ENCODE measurements at places on chromosomes 4 and X. TPM values are rescaled to one million over a fixed set of nuclear protein-coding genes. Genes with fewer than 3 reads are reported as not detected.

Gene MAGT1
- 74.6 TPM for total RNA-seq

Gene KIAA1210
- total RNA-seq: not detected

Gene PNMA5
- not detected for total RNA-seq

Gene TXK
- total RNA-seq: not detected

Gene NXF3
- total RNA-seq: not detected

Gene CHIC2
- total RNA-seq: 64.1 TPM

Gene MAGEB17
- not detected for total RNA-seq

Gene SUPT20HL1
- total RNA-seq: not detected

Gene CLCN4
- total RNA-seq: 3.7 TPM

Gene MTTP
- not detected for total RNA-seq

Gene RASSF6
- not detected for total RNA-seq

Gene DSPP
- not detected for total RNA-seq

DNA sequence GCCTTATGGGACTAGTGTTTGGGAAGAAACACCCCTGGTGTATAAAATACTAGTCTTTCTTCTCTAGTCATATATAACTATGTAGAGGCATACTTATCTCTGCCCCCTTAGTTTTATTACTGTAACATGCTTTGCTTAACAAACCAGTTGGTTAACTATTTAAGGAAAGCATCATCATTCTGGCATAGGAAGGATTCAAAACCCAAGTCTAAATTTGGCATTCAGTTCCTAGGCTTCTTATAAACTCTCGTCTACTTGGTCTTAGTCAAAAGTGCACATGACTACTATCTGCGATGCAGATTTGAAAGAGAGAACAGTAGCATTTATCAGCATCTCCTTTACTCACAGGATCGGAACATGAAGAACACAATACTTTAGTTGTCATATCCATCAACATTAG, 111.3 kb downstream of the MFAP3L start:
- H3K4me3 ChIP-seq: no peak overlapping the region
- no peak overlapping the region for H3K27ac ChIP-seq
- no peaks in the 10 kb centered on the region for H3K36me3 ChIP-seq
- H3K4me1 ChIP-seq: no peaks in the 10 kb centered on the region
- DNase-seq: no peak

DNA sequence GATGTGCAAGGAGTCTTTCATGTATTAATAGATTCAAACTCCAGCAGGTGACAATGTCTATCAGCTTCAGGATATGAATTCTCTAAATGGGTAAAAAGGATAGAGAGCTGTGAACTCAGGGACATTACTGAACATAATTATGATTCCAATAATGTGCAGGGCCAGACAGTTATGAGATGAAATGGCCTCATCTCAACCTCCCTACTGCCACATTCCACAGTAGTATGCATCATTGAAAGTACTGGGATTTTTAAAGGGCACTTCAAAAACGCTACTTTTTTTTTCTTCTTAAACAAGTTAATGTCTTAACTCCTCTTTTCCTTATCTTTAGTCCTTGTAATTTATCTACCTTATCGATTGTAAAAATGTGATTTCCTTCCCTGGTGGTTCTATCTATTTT, 202.0 kb downstream of the APBB2 start:
- peak overlapping the region; percentile 12 for H3K27ac ChIP-seq
- no peaks in the 10 kb centered on the region for H3K27me3 ChIP-seq
- no peak overlapping the region for H3K4me3 ChIP-seq
- DNase-seq: no peak

GRCh38 chr4:129336457-129337227, 240.7 kb downstream of the C4orf33 start:
- H3K36me3 ChIP-seq: no peaks in the 10 kb centered on the region
- H3K27me3 ChIP-seq: peaks cover 5% of the 10 kb centered on the region
- DNase-seq: no peak
- H3K27ac ChIP-seq: peak overlapping the region; percentile 5

GRCh38 chr4:76406081-76406480, 14.9 kb downstream of the CCDC158 start:
- no peaks in the 10 kb centered on the region for H3K36me3 ChIP-seq
- no peak for DNase-seq
- no peak overlapping the region for H3K4me3 ChIP-seq
- H3K27ac ChIP-seq: no peak overlapping the region
- no peaks in the 10 kb centered on the region for H3K4me1 ChIP-seq

DNA sequence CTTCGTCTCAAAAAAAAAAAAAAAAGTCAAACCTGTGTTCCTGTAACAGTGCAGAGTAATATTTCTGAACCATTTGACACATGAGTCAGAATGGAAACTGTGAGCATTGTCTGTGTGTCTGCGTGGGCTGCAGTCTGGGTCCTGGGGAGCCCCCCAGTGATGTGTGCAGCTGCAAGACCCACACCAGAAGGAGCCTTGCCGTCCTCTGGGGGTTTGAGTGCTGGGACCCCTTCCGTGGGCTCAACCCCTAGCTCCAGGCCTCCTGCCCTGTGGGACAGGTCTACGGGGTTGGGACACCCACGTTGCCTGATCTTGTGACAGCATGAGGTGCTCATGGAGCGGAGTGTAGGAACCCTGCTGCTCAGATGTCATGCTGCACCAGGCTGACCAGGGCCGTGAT, 43.7 kb downstream of the DDX3X start:
- no peak for DNase-seq
- H3K27ac ChIP-seq: no peak overlapping the region
- H3K27me3 ChIP-seq: no peaks in the 10 kb centered on the region
- no peak overlapping the region for H3K4me3 ChIP-seq
- peaks cover 7% of the 10 kb centered on the region for H3K4me1 ChIP-seq
- H3K36me3 ChIP-seq: no peaks in the 10 kb centered on the region

DNA sequence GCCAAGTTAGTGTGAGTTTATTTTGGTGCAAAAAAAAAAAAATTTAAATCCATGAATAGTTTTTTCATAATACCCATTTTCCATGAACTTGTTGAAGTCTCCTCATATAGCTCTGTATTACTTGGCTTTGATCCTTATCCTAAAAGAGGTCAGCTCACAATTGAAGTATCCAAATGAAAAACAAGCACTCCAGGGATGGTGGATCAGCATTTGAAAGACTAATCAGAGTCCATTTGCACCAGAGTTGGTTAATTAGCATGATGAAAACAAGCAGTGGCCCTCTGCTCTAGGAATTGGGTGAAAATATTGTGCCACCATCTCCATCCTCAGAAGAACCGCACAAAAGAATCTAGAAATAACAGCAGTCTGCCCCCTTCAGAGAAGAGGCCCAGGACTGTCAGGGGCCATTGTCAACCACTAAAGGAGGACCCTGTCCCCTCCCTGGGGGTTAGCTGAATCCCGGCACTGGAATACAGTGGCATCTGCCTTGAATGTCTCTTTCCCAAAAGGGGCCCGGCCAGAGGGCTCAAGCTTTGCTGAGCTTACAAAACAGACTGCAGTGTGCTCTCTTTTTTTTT, 24.7 kb downstream of the SH3KBP1 start:
- no peaks in the 10 kb centered on the region for H3K27me3 ChIP-seq
- no peak overlapping the region for H3K27ac ChIP-seq
- peaks cover 3% of the 10 kb centered on the region for H3K36me3 ChIP-seq
- H3K4me3 ChIP-seq: no peak overlapping the region
- no peak for DNase-seq

- no peaks in the 10 kb centered on the region for H3K36me3 ChIP-seq
- peaks cover 96% of the 10 kb centered on the region for H3K27me3 ChIP-seq
- H3K4me1 ChIP-seq: peaks cover 21% of the 10 kb centered on the region
- peak overlapping the region; percentile 69 for H3K4me3 ChIP-seq
These were observed 14.7 kb upstream of the PITX2 start for GRCh38 chr4:110637408-110638088.

- H3K4me3 ChIP-seq: no peak overlapping the region
- H3K27ac ChIP-seq: no peak overlapping the region
- DNase-seq: no peak
- peaks cover 9% of the 10 kb centered on the region for H3K4me1 ChIP-seq
These were observed 881.0 kb downstream of the PCDH18 start for GRCh38 chr4:136651278-136651667.

DNA sequence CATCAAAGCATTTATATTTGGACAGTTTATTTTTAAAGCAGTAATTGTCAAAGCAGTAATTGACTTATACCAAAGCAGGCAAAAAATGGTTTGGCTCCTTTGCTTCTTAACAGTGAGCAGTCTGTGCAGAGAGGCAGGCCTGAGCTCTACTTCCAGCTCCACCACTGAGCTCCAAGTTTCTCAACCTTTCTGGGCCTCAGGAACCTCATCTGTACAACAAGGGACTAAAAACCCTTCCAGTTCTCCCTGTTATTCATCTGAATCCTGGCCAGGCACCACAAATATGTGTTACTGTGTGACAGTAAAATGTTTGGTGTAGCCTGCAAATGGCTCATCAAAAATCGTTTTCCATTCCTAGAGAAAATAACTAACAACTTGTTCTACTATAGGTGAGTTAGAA, 88.7 kb upstream of the TTC29 start:
- H3K36me3 ChIP-seq: peaks cover 3% of the 10 kb centered on the region
- H3K4me3 ChIP-seq: no peak overlapping the region
- H3K27ac ChIP-seq: no peak overlapping the region
- DNase-seq: no peak
- peaks cover 46% of the 10 kb centered on the region for H3K27me3 ChIP-seq

- peaks cover 88% of the 10 kb centered on the region for H3K4me1 ChIP-seq
- peaks cover 4% of the 10 kb centered on the region for H3K36me3 ChIP-seq
- H3K27ac ChIP-seq: peak overlapping the region; percentile 91
- no peak for DNase-seq
- no peaks in the 10 kb centered on the region for H3K27me3 ChIP-seq
These were observed 310.0 kb downstream of the ARHGAP24 start for GRCh38 chr4:85784947-85785346.

- no peaks in the 10 kb centered on the region for H3K4me1 ChIP-seq
- no peak overlapping the region for H3K4me3 ChIP-seq
- no peak for DNase-seq
- no peaks in the 10 kb centered on the region for H3K36me3 ChIP-seq
- no peak overlapping the region for H3K27ac ChIP-seq
- H3K27me3 ChIP-seq: no peaks in the 10 kb centered on the region
These were observed 175.5 kb upstream of the ADGRL3 start for GRCh38 chr4:61024610-61025009.

DNA sequence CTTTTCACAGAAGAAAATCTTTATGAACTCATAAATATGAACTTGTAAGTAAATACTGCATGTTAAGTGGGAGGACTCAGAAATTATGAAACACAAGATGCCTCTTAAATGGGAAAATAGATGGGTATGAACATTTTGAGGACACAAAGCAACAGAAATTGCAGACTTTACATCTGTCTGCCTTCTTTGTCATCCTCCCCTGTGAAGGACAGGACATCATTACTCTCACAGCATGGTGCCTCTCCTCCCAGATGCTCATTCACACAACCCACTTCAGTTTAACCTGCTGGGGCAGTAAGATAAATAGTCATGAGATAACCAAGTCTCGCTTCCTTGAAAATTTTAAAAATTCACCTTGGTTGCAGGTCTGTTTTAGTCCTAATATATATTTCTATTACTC, 144.5 kb downstream of the APBB2 start:
- DNase-seq: no peak
- peaks cover 7% of the 10 kb centered on the region for H3K36me3 ChIP-seq
- no peaks in the 10 kb centered on the region for H3K27me3 ChIP-seq
- no peak overlapping the region for H3K4me3 ChIP-seq

GRCh38 chr4:1152290-1152689, 20.1 kb downstream of the SPON2 start:
- H3K4me1 ChIP-seq: peaks cover 4% of the 10 kb centered on the region
- no peak for DNase-seq
- no peaks in the 10 kb centered on the region for H3K36me3 ChIP-seq
- H3K27ac ChIP-seq: no peak overlapping the region
- H3K4me3 ChIP-seq: no peak overlapping the region

DNA sequence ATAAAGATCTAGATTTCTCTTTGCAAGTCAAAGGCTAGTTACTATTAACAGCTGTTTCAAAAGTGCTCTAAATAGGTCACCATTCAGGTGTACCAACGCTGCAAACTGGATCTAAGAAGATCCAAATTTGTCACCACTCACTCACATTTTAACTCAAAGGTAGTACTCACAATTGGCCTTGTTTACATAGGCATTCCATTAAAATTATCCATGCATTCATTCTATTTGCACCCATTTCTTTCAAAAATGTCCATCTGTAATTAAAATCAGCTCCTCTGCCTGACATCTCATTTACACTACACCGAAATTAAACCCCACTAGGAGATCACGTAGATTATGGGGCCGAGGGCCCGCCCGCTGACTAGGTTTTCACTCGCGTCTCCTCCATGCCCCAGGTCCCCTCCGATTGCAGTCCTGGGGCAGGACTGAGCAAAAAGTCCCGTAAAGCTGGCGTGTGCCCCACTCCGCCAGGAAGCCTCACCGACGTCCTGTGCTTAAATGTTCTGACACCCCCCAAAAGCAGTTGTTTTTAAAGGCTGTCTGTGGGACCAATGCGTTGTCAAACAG, 1.3 kb upstream of the ING2 start:
- H3K4me3 ChIP-seq: peak overlapping the region; percentile 80
- H3K36me3 ChIP-seq: no peaks in the 10 kb centered on the region
- no peak for DNase-seq
- peak overlapping the region; percentile 82 for H3K27ac ChIP-seq
- H3K4me1 ChIP-seq: peaks cover 27% of the 10 kb centered on the region

DNA sequence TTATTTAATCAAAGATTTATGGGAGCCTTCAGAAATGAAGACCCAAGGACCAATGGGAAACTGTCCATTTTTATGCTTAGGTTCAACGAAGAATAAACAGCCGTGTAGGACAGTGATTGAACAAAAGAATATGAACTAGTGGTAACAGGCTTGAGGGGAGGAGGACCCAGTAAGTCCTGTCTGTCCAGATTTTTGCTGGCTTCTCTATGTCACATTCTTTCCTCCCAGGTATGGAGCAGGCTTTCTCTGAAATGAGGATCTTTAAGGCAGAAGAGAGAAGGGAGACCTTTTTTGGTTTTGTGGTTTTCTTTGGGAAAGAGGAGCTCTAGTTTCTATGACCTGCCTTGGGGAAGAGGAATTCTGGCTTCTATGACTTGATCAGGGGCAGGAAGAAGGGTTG, 74.1 kb downstream of the BANK1 start:
- no peaks in the 10 kb centered on the region for H3K27me3 ChIP-seq
- peaks cover 10% of the 10 kb centered on the region for H3K4me1 ChIP-seq
- no peaks in the 10 kb centered on the region for H3K36me3 ChIP-seq
- no peak overlapping the region for H3K4me3 ChIP-seq
- DNase-seq: no peak

DNA sequence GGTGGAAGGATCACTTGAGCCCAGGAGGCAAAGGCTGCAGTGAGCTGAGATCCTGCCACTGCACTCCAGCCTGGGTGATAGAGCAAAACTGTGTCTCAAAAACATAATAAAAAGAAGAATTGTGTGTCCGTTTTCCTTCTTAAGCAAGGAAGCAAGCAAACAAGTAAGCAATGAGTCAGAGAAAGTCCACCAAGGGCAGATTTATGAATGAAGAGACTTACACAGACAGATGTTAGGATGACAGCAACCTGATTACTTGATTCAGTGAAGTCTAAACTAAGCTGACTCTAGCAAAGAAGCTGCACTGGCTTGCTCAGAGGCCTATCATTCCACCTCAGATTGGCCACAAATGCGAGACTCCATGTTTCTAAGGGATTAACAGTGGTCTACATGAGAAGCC, 34.1 kb upstream of the SCML1 start:
- no peaks in the 10 kb centered on the region for H3K4me1 ChIP-seq
- no peak overlapping the region for H3K4me3 ChIP-seq
- H3K27me3 ChIP-seq: no peaks in the 10 kb centered on the region

GRCh38 chr4:135824759-135825296, 1623.2 kb upstream of the PABPC4L start:
- H3K36me3 ChIP-seq: no peaks in the 10 kb centered on the region
- no peaks in the 10 kb centered on the region for H3K4me1 ChIP-seq
- peaks cover 2% of the 10 kb centered on the region for H3K27me3 ChIP-seq
- no peak overlapping the region for H3K27ac ChIP-seq

GRCh38 chrX:35561985-35562384, 236.2 kb upstream of the MAGEB16 start:
- H3K36me3 ChIP-seq: no peaks in the 10 kb centered on the region
- no peaks in the 10 kb centered on the region for H3K27me3 ChIP-seq
- no peak for DNase-seq
- H3K4me1 ChIP-seq: no peaks in the 10 kb centered on the region
- H3K27ac ChIP-seq: no peak overlapping the region
- H3K4me3 ChIP-seq: no peak overlapping the region

Data from osteocyte (in vitro differentiated cells).